ENCODE measurements at places on chromosomes 7 and 10. TPM values are rescaled to one million over a fixed set of nuclear protein-coding genes. Genes with fewer than 3 reads are reported as not detected.

The NYAP1 gene
- total RNA-seq, result 1.2 TPM

The CAMK1D gene
- total RNA-seq, result 16.5 TPM

The HMX3 gene
- not detected for total RNA-seq

The TBX20 gene
- 0.16 TPM for total RNA-seq

The ZKSCAN1 gene
- total RNA-seq, result 58.9 TPM

The SLC16A12 gene
- total RNA-seq, result 0.22 TPM

The MBL2 gene
- not detected for total RNA-seq

The GPER1 gene
- total RNA-seq, result 8.1 TPM

Measured in mesenteric fat pad (tissue), 1 donor.